ENCODE measurements at places on chromosomes 5 and 9.

DNA sequence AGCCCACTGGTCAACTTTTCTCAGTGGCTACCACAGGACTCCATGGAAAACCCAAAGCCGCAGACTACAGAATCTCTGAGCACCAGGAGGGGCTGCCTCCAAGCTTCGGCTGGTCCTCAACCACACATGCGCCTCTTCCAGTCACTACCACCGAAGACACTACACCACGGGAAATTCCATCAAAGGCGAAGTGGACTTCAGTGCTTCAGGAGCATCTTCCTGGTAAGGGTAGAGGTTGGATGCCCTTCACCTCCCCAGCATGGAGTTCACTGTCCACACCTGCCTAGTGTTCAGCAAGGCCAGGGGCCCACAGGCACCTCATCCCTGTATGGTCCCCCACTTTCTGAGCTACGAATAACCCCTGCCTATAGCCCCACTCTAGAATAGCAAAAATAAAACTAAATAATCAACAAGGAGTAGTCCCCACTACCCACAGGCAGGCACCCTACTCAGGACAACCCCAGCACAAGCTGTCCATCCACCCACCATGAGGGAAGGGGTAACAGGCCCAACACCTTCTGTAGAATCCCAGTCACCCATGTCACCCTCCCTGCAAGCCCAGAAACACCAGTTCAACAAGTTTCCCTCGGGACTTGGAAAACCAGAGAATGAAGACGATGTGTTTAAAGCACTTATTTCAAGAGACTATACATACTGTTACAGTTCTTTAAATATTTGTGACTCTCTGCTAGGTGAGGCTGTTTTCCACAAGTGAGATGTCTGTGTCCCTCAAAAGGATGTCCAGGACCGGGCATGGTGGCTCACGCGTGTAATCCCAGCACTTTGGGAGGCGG lies 2.6 kb downstream of the VDAC1 start:
- DNase-seq, result no peak

DNA sequence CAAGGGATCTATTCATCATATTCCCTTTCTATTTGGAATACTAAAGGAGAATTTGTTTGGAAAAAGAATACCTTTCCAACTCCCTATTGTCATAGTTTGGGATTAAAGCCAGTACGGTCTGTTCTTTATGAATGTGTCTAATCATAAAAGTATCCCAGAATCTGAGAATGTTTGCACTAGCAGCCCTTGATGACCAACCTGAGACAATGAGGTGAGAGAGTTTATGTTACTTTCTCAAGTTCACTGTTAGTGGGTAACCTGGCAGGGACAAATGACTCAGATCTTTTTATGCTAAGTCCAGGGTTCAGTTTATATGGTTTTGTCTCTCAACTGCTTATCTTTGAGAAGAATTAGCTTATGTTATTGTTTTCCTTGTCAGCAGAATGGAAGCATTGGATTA lies 25.3 kb upstream of the TLR4 start:
- no peak for DNase-seq

DNA sequence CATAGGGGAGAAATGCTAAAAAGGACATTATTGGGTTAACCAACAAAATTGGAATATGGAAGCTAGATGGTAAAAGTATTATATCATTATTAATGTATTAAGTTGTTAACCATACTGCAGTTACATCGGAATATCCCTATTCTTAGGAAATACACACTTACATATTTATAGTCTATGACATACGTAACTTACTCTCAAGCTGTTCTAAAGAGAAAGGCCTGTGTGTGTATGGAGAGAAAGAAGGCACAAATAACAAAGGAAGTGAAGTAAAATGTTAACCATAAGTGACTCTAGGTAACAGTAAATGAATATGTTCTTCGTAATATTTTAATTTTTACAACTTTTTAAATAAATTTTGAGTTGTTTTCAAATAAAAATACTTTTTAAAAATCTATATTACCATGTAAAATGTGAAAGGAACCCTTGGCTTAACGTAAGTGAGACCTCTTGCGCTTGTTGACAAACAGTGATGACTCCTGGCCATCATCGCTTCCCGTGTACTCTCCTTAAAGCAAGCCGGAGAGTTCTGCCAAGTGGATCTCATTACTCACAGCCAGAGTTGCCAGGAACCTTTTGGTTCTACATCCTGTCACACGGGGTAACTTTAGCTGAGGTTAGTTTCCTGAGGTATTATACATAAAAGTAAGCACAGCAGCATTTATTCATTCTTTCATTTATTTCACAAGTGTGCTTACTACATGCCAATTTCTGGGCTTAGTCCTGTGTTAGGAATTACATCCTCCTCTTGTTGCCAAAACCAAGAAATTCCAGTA lies 165.4 kb downstream of the EPB41L4A start:
- DNase-seq, result no peak

DNA sequence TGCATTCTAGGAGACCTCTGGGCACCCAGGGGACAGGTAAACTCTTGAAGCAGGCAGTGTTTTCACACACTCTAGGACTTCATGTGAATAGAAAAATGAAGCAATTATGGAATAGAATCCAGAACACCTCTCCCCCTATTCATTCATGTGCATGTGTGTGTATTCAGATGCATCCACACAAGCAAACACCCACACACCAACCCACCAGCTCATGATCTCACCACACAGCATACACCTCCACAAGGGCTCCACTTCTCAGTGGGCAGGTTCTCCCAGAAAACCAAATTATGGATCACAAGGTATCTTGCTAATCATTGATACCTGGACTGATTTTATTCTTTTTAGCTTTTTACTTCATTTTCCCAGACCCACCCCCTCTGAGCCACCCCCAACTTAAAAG lies 21.2 kb upstream of the HSD17B3 start:
- DNase-seq, result no peak

GRCh38 chr9:128323791-128324190 lies 1.2 kb downstream of the COQ4 start:
- no peak for DNase-seq

- DNase-seq, result no peak
Measured at GRCh38 chr5:168525856-168526255, 3.2 kb upstream of the FBLL1 start.

- DNase-seq, result no peak
Measured at GRCh38 chr5:43190755-43191603, 1.0 kb upstream of the NIM1K start.

DNA sequence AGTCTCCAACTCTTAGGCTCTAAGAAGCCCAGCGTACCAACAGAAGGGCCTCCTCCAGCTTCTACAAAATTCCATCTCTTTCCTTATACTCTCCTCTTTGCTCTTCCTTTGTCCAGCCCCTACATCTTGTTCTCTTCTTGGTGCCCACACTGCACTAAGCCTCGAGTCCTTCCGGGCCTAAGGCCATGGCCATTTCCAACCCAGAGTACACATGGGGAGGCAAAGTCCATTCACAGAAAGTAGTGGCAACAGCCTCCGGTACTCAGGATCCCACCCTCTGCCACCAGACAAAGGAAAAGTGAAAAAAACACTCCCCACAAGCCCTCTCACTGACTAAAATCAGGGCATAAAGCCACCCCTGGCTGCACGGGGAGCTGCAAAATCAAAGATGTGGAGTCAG lies 60.3 kb downstream of the SAXO1 start:
- DNase-seq, result no peak

DNA sequence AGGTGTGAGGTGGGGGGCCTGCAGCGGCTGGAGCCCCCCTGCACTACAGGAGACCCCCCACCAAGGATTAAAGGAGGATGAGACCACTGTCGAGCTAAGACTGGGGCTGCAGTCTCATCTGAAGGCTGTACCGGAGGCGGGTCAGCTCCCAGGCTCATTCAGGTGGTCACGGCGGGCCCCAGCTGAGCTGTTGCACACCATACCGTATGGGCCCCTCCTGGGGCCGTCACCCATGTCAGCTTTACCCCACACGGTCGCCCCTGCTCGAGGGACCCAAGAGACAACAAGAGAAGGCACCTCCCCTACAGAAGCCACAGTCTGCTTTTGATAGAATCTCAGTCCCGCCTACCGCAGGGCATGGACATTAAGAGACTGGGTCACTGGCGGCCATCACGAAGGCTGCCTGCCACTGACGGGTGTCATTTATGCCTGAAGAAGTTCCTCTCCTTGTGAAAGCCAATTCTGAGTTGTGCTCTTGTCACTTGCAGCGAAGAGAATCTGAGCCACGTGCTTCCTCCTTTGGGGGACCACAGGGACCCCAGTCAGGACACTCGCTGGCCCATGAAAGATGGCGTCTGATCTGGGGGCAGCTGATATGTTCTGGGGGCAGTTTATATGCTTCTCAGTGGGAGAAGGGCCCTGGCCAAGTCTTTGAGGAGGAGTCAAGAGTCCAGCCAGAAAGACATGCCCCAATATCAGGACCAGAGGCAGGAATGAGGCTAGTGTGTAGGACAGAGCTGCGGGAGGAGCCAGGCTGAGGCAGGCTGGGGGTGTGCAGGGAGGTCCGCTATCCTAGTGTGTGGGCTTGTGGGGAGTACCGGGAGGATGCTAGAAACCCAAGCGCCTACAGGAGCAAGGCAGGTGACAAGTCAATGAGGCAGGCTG lies 102.4 kb downstream of the ZNF354C start:
- no peak for DNase-seq

- DNase-seq, result no peak
Measured at GRCh38 chr5:125446986-125447385, 700.5 kb upstream of the ZNF608 start.

- no peak for DNase-seq
Measured at GRCh38 chr5:150122158-150122510, 33.5 kb downstream of the PDGFRB start.

- no peak for DNase-seq
Measured at GRCh38 chr5:158414780-158415179, 555.8 kb upstream of the CLINT1 start.

- no peak for DNase-seq
Measured at GRCh38 chr5:67855523-67855922, 360.0 kb upstream of the PIK3R1 start.

DNA sequence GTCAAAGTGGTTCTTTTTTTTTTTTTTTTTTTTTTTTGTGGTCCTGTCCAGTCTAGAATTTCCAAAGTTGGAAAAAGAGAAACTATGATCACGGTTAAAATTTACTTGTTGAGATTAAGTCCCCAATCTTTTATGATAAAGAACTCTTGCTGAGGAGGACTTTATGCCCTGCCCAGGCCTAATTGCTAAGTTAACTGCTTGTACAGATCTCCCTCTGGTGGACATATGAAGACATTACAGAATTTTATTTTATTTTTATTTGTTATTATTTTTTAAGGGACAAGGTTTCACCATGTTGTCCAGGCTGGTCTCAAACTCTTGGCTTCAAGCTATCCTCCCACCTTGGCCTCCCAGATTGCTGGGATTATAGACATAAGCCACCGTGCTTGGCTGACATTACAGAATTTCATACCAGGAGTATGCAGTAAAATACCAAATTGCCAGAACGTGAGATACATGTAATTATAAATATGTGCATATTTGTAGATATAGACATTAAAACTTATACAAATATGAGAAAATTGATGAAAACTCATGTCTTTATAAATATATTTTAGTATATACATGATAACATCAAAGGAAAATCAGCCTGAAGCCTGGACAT lies 91.2 kb downstream of the RFK start:
- DNase-seq, result no peak

GRCh38 chr5:170584003-170584402 lies 80.2 kb downstream of the KCNIP1 start:
- DNase-seq, result no peak

DNA sequence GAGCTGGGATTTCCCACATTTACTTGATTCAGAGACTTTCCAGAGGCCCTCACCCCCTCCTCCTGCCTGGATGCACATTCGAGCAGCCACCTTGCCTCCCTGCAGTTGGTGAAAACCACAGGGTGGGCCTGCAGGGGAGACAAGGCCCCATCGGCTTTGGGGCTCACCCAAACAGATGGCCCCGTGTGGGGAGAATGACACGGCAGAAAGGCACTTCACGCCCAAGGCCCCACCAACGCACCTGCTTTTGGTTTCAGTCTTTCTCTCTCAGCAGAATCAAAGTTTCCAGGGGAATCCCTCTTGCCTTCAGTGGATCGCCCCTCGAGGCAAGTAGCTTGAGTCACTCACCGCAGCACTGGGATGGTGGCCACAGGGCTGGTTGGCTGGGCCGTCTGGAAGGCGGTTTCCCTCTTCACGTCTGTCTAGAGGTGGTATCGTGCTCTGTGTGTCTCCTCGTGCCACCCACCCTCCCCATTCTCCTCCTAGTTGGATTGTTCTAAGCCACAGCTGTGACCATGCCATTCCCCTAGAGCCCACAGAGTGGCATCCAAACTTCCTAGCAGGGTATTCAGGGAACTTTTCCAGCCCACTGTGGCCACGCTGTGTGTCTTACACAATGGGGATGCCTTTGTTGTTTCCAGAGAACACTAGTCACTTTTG lies 31.8 kb downstream of the SEC61B start:
- no peak for DNase-seq

GRCh38 chr9:100355561-100355960 lies 2.8 kb upstream of the TEX10 start:
- no peak for DNase-seq

GRCh38 chr5:4229414-4230292 lies 634.0 kb downstream of the IRX1 start:
- no peak for DNase-seq

GRCh38 chr9:125593581-125594222 lies 113.3 kb downstream of the MAPKAP1 start:
- no peak for DNase-seq

GRCh38 chr9:98821831-98822230 lies 14.4 kb downstream of the GALNT12 start:
- DNase-seq, result no peak

DNA sequence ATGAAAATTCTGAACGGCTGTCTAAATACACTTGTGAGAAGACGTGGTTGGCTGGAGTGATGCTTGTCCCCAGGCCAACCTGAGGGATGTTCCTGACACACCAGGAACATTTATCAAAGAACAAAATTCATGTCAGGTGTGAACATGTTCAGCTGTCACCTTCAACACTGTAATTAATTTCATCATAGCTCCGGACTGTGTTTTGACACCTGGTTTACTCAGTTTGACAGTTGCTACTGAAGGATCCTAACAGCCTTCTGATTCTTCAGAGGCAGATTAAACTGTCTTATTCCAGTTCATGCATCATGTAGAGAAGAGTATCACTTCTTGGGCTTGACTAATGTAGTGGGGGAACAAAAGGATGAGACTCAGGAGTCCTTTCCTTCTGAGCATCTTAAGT lies 134.1 kb downstream of the NPR3 start:
- no peak for DNase-seq

DNA sequence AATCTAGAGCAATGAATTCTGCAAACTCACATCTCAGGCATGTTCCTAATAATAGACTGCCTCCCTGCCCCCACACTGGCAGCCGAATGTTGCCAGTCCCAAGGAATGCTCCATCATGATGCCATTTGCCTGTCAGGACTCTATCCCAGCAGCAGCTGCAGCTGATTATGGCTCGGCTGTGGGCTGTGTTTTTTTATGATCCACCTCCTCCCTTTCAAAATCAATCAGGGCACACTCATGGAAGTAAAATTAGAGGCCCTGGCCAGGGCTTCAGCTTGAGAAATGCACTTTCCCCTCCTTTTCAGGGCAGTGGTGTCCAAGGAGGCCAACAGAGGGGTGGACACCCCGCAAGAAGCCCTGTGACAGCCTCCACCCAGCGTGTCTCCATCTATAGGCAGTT lies 176.7 kb upstream of the S1PR3 start:
- DNase-seq, result no peak

- DNase-seq, result no peak
Measured at GRCh38 chr5:113489299-113489698, 1.0 kb upstream of the MCC start.
